ENCODE measurements at places on chromosomes 12 and 14.
A peak's percentile ranks its signal among the peaks of the same experiment; 100 is the strongest.

GRCh38 chr14:92747701-92748258 lies 647 bp downstream of the LGMN start:
- no peak for DNase-seq

- no peak for DNase-seq
Observed at GRCh38 chr12:111330800-111331752, 37.8 kb downstream of the PHETA1 start.

- no peak for DNase-seq
Observed at GRCh38 chr14:32724867-32725471, 213.7 kb upstream of the NPAS3 start.

- no peak for DNase-seq
Observed at GRCh38 chr14:45089813-45090212, 5.9 kb downstream of the PRPF39 start.

- no peak for DNase-seq
Observed at GRCh38 chr14:69956970-69957369, 77.8 kb downstream of the SMOC1 start.

GRCh38 chr14:52998376-52999015 lies 47.6 kb upstream of the FERMT2 start:
- DNase-seq = peak; percentile 18

DNA sequence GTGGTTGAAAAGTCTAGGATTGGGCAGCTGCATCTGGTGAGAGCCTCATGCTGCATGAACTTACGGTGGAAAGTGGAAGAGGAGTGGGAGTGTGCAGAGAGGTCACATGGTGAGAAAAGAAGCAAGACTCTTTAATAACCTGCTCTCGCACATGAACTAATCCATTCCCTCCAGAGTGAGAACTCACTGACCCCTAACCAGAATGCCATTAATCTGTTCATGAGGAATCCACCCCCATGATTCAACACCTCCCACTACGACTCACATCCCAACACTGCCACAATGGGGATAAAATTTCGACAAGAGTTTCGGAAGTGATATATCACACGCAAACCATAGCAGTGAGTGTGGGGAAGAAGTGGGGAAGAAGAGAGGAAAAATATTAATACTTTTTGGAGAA lies 377.4 kb downstream of the NAV3 start:
- DNase-seq = no peak

DNA sequence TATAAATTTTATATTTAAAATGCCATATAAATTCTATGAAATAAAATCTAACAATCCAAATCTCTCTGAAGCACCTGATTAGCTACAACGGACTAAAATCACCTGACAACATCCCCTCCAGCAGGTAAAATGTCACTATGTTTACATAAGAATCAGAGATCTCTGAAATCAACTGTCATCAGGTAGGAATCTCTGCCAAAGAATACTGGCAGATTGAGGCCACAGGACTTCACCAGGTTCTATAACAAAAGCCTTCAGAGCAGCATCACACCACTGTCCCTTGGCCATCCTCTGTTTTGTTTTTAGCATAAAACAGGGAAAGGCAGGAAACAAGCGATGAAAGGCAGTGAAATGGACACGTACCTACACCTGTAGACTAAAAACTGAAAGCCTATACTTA lies 22.1 kb downstream of the FGD6 start:
- no peak for DNase-seq

DNA sequence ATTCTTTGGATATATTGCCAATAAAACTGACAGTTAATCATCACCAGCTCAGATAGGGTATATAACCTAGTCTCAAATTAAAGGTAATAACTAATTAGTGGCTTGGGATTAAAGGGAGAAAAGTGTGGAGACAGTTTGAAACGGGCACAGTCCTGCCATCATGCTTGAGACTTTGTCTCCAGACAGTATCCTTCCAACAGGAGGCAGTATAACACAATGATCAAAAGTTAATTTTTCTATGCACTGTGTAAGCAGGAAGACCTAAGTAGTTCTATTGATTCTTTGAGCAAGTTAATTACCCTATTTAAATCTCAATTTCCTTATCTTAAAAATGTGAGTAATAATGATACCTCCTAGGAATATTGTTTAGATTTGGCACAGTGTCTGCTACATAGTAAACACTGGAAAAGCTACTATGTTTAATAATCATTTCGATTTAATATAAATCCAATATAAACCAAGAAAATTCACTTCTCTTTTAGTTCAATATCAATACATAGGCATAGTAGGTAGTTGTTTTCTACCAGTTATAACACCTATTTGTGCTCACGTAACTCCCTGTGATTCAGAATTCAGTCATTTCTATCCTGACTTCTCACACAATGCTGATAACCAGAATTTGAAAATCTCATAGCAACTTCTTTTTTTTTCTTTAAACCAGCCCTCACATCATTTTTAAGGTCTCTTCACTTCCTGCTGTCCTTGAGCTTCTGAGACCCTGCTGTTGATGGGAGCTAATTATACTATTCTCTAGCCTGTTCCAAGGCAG lies 53.7 kb downstream of the GALNT4 start:
- DNase-seq = no peak

GRCh38 chr12:85484387-85484786 lies 204.4 kb downstream of the ALX1 start:
- DNase-seq = no peak

DNA sequence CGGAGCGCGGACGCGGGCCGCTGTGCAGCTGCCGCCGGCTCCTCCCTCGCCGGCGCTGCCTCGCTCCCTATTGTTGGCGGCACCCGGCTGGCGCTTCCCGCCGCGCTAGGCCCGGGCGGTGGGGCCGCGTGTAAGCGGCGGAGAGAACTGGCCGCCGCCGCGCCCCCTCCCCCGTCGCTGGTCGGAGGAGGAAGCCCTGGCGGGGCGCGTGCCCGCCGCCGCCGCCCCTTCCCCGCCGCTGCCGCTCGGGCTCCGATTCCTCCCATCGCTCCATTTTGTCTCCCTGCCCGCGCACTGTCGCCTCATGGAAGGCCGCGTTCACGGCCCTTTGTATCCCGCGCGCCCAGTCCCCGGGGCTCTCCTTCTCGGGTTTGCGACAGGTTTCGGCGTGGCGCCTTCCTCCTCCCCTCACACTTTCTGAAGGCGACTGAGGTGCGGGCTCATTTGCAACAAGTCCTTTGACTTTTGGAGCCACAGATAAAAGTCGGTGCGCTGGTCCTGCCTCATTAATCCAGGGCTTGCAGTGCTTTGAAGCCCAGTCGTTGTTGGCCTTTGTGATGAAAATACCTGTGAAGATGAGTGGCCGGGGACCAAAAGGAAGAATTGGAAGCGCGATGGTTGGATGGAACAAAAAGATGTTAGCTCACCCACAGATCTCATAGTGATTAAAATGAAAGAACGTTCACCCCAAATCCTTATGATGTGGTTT lies 707 bp downstream of the CPSF6 start:
- no peak for DNase-seq

DNA sequence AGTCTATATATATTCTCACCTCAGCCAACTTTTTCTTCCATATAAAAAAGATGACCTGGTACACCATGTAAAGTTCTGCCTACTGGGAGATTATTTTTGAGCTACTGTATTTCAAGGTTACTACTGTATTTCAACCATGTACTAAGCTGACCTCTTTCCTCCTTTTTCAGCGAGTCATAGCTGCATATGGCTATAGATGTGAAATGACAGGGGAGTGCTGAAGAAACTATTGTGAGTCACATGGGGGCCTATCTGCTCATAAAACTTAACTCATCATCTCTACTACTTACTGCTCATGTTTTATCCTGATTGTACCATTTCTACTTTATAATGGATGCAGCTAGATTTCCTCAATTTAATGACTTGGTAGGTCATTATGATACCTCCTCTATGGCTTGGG lies 571.4 kb upstream of the ATP2B1 start:
- DNase-seq = no peak

GRCh38 chr12:123747309-123747708 lies 14.8 kb upstream of the DNAH10 start:
- no peak for DNase-seq

DNA sequence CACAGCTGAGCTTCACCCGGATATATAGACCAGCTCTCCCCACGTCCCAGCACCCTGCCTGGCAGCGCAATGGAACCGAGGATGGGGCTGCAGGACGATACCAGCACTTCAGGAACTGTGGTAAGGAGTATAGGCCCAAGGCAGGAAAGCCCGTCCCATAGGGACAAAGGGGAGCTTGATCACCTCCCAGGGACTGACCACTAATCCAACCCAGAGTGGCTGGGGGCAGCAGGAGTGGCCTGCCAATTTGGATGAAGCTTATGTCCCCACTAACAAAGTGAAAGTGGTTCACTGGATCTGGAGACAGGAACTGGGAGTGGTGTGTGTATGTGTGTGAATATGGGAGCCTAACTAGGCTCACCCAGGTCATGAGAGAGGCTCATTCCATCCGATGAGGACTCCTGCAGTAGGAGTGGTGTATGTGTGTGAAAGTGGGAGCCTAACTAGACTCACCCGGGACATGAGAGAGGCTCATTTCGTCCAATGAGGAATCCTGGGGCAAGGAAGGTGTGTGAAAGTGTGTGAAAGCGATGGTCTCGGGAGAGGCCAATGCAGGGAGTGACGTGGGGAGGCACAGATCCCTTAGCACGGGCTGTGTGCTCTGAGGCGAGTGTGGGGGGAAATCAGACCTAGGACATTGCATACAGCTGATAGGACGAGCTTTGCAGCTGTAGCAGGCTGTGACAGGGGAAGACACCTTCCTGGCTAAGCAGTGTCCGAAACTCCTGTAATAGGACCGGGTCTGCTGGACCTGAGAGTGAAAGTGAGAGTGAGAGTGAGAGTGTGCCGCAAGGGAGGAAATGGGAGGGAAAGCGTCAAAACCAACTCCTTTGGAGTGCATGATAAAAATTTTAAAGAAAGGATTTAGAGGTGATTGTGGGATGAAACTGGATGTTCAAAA lies 25.7 kb downstream of the KLRK1 start:
- peak; percentile 74 for DNase-seq

DNA sequence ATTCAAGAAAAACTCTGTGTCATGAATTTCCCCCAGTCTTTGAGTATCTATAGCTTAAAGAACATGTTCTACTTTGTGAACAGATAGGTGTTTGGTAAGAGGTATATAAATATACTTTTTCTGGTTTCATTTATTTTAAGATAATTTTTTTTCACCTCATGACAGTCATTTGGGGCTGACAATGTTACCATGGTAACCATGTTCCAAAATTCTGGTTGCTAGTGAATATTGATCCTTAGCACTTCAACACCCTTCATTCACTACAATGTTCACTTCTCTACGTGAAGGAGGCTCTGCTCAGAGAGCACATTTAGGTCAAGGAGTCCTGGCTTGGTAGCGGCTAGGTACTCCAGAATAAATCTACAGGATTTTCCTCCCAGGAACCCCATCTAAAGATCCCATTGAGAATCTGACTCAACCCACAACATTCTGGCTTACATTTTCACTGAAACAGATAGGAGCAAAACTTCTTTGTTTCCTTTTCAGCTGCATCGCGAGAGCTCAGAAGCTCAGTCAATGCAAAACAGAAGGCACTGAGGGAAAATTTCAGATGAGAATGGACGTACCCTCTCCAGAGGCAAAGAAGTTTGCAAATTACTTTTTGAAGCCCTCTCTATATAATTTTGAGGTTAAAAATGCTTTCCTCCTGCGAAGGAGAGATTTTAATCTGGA lies 93.6 kb downstream of the ARF6 start:
- no peak for DNase-seq

DNA sequence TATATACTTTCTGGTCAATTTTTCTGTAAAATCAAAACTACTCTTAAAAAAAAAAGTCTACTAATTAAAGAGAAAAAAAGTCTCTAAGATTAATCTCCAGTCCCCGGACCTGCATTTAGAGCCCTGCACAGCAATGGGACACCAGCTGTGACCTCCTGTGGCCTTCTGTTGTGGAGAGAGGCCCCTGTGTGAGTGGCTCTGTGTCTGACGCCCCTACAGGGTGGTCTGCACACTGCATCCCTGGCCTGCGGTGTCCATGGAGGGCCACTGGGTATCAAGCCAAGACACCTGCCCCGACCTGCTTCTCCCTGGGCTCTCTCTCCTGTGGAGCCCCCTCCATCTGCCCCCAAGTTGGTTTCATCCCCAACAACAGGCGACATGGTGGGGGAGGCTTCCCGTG lies 248.0 kb upstream of the DIO3 start:
- DNase-seq = no peak

DNA sequence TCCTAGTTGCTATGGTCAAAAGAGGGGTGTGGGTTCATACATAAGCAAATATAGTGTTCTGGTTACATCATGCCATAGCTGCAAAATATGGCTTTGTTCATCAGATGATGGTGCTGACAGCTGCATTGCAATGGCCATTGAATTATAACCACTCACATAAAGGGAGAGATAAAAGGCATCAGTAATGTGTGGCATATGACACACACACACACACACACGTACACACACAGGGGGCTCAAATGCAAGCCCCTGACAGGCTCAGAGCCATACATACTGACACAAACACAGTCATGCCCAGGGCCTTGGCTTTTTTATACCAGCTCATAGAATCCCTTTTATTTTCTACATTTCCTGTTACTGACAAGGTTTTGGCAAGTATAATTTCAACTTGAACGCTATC lies 698.9 kb downstream of the BCL11B start:
- no peak for DNase-seq

DNA sequence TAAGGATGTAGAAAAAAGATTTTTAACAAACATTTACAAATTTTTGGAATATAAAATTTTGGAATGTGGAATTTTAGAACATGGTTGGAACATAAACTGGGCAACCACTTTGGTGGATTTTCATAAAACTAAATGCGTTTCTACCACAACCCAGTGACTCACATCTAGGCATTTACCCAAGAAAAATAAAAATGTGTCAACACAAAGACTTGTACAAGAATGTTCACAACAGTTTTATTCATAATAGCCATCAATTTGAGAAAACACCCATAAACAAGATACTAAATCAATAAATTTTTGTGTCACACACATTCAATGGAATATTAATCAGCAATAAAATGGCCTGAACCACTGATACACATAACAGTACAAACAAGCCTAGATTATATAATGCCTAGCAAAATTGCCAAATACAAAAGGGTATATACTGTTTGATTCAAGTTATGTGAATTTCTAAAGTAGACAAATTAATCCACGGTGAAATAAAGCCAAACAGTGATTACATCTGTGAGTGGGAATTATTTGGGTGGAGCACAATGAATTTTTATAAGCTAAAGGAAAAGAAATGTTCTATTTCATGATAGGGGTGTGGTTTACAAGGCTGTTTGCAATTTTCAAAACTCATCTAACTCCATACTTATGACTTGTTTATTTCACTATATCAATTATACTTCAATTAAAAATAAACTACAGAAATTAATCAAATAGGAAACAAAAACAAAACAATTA lies 415.2 kb upstream of the OR4E1 start:
- no peak for DNase-seq

- DNase-seq = no peak
Observed at GRCh38 chr12:26906704-26907103, 31.1 kb downstream of the INTS13 start.

GRCh38 chr12:26043135-26044006 lies 81.5 kb downstream of the BHLHE41 start:
- no peak for DNase-seq

DNA sequence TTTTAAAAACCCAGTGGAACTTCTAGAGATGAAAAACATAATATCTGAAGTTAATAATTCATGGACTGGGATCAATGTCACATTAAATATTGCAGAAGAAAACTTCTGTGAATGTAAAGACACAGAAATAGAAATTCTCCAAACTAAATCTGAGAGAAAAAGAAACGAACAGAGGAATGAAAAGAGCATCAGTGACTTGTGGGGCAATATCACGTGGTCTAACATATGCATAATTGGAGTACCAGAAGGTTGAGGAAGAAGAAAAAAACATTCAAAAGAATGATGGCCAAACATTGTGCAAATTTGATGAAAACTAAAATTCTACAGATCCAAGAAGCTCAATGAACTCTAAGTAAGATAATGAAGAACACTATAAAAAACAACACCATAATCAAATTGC lies 130.8 kb downstream of the EFCAB11 start:
- no peak for DNase-seq

- no peak for DNase-seq
Observed at GRCh38 chr14:58430156-58430555, 2.6 kb downstream of the KIAA0586 start.
